ENCODE measurements at places on chromosomes 7 and 10. TPM values are rescaled to one million over a fixed set of nuclear protein-coding genes. Genes with fewer than 3 reads are reported as not detected.

Gene PTPRZ1
- 0.48 TPM for total RNA-seq

Gene PRF1
- 2.2 TPM for total RNA-seq

Gene MYL10
- not detected for total RNA-seq

Gene GATA3
- 28.2 TPM for total RNA-seq

Gene SLC39A12
- under 0.01 TPM for total RNA-seq

Gene SPDYE3
- not detected for total RNA-seq

Gene POLR2J2
- total RNA-seq, result 1.6 TPM

Gene TNS3
- 56.2 TPM for total RNA-seq

Gene TSPAN15
- total RNA-seq, result 89.5 TPM

Gene PDK4
- 507 TPM for total RNA-seq

Gene ATOH7
- total RNA-seq, result not detected

Gene CUBN
- 5.7 TPM for total RNA-seq

Gene CTAGE15
- total RNA-seq, result 9.7 TPM
